Mammary epithelial cell (primary cell): ENCODE measurements at places on chromosomes 2 and 18.

- no peak for DNase-seq
These were observed 641.9 kb downstream of the CNTNAP5 start for GRCh38 chr2:124666976-124667375.

DNA sequence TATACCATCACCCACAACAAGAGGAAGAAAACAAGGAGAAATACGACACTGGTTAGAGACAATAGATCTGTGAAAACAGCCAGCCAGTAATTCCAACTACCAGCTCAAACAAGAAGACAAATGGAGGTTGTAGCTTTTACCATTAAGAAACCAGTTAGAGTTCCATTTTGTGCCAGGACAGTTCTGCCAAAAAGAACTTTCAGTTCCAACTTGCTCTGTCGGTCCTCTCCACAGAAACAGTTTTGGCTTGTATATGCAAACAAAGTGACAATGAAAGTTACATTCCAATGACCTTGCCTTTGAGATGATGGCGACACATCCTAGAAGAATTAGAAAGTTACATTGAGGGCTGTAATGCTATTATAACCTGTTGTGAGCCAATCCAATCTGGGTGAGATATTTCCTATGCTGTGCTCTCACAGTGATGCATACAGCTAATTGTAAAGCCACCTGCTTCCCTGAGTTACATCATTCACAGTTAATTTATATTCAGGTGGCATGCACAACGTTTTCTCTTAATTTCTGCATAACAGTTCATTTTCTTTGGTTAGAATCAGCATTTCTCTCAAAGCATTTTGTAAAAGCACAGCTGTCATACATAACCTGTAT is 1378.4 kb upstream of the PIK3C3 start:
- no peak for DNase-seq

DNA sequence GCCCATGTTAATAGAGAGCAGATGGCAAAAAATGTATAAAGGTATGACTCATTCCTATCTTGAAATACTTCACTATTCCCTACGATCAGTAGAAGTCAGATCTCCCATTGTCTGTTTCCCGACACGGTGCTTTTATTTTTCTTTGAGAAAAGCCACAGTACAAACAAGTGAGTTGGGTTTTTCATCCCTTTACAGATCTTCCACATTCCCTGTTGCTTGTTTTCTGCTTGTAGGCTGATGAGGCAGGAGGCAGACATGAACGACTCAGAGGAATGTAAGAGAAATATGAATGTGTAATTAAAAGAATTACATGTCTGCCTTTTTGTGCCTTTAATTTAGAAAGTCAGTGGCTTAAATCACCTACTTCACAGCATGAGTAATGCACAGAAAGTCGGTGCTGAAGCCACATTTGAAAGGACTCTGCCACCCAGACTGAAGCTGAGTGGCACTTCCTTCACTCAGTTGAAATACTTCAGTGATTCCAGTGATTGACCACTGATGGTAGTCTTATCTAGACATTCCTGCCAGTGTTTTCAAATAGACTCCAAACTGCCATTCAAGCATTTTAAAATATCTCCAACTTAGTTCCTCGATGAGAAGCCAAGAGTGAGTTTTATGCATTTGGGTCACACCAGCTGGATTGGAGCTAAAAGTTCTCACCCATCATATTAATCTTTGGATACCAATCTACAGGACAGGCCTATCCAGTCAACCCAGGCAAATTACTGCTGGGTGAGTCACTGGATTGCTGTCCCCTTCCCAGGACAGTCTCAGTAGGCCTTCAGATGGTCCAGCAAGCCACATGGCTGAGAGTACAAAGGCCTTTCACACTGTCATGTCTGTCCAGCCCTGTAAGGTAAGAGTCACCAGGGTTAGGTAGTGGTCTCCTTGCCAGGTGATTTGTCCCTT is 79.0 kb downstream of the COLEC12 start:
- no peak for DNase-seq

DNA sequence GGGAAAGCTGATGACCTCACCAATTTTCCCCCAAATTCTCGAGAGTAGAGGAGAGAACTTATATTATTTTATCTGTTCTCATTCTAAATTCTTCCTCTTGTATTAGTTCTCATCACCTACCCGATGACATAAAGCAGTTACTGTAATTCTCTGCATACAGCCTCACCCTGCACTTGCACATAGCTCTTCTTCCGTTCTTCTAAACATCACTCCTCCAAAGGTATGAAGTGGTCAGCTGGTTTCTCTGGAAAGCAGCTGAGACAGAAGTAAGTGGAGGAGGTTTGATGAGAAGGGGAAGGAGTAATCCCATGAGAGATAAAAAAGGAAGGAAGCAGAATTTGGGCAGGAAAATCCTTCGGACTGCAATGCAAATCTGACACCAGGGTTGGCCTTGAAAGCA is 39.0 kb downstream of the FBXO48 start:
- DNase-seq: no peak

DNA sequence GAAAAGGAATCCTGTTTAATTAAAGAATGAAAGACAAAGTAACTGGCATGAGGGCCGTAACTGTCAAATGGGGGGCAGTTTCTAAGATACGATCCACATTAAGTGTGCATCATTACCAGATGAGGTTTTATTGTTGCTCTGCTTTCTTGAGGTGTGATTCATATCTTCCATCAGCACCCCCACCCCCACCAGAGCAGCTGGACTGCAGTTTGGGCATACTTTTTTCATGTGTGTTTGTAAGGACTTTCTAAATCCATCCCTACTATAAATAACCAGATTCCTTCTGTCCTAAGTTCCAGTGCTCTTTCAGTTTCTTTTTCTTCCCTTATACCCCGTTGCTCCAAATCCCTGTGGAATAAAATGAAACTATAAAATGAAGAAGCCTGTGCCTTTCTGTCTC is 142.1 kb downstream of the CDCA7 start:
- peak; percentile 4 for DNase-seq

DNA sequence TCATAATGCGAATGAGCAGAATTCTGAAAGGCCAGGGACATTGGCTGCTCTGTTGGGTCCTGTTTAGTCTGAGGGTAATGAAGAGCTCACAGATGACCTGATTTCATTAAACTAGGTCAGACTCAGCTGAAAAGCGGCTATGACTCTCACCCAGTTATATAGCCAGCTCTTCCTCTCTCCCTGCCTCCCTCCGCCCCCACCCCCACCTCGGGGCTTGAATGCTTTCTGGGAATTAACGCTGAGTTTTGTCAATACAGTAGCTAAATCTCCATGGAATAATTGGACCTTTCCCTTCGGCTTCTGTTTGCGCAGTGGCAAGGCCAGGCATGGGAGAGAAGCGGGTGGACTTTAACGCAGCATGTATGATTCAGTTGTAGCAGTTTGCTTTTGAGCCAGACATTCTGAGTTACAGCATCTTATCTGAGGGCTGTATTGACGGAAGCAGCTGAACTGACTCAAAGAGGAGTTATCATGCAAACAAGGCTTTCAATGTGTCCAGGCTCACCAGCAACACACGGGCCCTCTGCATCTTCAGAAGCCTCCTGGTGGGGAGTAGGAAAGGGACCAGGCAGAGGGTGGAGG is 110.6 kb downstream of the MYCN start:
- no peak for DNase-seq

DNA sequence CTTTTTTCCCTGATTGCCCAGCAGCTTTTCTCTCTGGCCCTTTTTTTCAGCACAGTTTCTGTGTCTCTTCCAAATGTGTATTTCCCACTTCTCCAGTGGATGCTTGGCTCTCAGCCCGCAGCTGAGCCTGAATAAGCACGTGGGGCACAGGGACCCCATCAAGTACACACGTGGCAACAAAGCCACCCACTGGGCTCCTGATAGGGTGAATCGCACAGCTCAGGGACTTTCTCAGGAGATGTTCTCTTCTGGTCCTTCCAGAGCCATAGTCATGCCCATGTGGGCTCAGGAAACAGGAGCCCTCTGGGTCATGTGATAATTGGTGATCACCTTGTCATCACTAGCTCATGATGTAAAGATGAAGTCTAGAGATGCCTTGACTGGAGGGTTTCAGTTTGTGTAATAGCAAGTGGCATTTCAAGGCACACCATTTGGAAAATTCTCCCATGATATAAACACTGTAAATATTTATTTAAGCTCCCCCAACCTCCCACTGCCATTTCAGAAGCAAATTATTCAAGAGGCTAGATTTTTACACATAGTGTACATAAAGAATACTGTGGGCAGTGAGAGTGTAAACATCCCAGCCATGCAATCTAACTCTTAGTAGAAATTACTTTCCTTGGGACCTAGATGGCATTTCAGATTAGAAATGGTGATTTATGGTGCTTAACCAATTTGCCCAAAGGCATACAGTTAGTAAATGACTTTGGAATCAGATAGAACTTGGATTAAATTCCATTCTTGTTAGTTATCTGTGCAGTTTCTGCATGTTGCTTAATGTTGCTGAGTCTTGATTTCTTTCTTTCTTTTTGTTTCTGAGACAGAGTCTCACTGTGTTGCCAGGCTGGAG is 597.5 kb downstream of the SLC4A3 start:
- peak; percentile 91 for DNase-seq

- peak; percentile 93 for DNase-seq
These were observed 888.4 kb downstream of the TSN start for GRCh38 chr2:122643725-122644329.

DNA sequence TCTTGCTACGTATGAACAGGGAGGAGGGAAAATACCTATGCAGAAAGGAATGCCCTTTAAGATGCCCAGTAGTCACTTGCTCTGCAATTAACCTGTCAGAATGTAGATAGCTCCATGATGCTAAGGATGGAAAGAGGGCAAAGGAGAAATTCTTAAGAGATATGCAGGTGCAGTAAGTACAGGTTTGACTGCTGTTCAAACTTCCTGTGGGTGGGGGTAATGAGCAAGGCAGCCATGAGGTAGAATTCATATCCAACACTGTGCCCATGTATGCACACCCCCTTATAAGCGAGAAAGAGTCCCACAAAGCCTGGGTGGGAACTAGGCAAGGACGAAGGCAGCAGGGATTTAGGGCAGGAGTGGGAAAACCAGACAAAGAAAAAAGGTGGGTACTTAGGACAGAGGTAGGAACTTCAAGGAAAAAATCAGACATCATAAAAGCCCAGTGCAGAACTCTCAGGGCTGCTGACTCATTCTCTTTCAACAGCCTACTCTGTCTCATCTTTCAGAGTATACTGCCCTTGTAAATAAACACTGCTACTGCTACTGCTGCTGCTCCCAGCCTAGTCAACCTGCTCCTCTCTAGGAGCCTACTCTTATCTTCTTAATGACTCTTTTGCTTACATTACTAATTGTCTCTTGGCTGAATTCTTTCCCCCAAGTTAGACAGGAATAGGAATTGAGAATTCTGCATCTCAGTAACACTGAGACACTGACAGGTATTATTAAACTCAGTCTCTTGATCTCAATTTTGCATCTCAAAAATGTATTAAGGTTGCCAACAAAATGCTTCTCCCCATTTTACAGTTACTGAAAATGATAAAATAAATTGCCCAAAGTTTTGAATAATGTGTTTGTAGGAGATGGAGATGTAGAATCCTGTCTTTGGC is 189.0 kb downstream of the PTH2R start:
- DNase-seq: peak; percentile 12

GRCh38 chr2:12295856-12296519 is 420.7 kb upstream of the TRIB2 start:
- DNase-seq: no peak

DNA sequence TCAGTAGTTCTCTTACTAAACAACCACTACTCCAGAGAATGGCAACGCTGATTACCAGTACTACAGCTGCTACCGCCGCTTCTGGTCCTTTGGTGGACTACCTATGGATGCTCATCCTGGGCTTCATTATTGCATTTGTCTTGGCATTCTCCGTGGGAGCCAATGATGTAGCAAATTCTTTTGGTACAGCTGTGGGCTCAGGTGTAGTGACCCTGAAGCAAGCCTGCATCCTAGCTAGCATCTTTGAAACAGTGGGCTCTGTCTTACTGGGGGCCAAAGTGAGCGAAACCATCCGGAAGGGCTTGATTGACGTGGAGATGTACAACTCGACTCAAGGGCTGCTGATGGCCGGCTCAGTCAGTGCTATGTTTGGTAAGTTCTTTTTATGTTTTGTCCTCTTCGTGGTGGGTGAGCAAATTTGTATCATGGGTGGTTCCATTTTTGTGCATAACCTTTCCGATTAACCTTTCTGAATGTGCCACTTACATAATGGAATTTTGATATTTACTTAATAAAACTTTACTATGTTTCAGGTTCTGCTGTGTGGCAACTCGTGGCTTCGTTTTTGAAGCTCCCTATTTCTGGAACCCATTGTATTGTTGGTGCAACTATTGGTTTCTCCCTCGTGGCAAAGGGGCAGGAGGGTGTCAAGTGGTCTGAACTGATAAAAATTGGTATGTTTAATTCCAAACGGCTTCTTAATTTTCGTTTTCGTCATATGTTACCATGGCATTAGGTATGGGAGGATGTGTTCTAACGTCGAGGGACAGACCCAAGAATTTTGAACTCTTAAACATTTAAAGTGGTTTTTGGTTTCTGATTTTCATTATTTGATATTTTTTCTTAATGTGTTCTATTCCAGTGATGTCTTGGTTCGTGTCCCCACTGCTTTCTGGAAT is 1.3 kb downstream of the SLC20A1 start:
- no peak for DNase-seq

- no peak for DNase-seq
These were observed 732.7 kb downstream of the NR4A2 start for GRCh38 chr2:155599834-155600233.

DNA sequence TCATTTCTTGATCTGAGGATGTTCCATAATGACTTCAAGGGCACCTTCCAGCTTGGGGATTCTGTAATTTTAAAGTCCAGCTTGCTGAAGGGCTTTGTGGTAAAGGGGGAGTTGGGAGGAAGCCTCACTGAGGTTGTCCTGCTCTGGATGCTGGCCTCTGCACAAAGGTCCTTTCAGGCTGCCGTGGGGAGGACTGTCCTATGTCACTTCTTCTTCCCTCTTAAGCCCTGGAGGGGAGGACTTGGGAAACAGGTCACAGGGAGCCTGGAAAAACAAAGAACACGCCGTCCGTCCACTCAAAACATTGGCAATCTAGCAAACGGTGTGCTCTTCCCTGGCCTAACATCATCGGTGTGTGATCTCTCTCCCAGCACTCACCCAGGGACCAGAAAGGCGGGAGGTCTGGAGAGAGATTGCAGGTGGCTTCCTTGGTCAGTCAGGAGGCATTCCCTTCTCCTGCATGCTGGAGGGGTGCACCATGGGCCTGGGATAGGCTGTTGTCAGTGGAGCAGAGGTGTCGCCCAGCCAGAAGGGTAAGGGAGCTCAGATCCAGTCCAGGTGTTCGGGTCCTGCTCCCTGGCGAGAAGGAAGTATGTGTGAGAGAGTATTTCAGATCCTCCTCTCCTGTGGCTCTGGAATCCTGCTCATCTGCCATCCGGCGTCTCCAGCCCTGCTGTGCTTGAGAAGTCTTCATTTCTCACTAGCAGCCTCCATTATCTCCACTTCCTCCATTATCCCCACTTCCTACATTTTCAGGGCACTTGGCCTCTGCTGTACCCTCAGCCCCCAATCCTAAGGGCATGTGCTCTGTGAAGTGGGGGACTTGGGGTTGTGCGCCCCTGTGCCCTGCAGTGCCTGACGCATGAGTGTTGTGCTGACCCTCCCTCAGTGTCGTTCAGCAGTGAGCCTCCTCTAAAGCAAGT is 20.1 kb downstream of the ASAP2 start:
- DNase-seq: no peak
